ENCODE measurements at places on chromosomes 16 and 17.

GRCh38 chr16:30778549-30779244 lies 8.3 kb downstream of the ZNF629 start:
- no peak for DNase-seq

- DNase-seq = no peak
These were observed 21.0 kb upstream of the G6PC1 start for GRCh38 chr17:42879596-42879985.

DNA sequence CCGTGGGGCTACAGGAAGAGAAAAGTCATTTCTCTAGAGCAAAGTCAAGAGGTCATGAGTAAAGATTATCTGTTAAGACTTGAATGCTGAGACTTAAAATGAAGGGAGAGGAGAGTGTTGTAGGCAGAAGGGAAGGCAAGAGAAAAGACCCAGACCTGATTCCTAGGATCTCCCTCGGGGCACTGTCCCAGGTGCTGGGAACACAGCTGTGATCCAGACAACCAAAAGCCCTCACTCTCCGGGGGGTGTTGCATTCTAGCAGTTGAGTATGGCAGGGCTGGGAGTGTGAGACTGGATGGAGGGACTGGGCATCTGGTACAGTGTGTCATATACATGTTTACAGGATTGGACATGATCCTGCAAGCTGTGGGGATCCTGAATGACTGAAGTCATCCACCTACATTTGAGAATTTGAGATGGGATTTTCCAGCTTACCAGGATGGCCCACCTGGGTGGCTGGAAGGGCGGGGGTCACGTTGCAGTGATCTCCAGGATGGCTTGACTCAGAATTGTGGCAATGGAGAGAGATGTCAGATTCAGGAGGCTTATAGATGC lies 29.1 kb downstream of the ARSG start:
- DNase-seq = no peak

GRCh38 chr17:412211-413015 lies 59.8 kb upstream of the RPH3AL start:
- DNase-seq = peak; percentile 40

- DNase-seq = no peak
These were observed 264.0 kb downstream of the XYLT1 start for GRCh38 chr16:17206712-17207111.

- no peak for DNase-seq
These were observed 82.8 kb downstream of the FBXL20 start for GRCh38 chr17:39318636-39319035.

DNA sequence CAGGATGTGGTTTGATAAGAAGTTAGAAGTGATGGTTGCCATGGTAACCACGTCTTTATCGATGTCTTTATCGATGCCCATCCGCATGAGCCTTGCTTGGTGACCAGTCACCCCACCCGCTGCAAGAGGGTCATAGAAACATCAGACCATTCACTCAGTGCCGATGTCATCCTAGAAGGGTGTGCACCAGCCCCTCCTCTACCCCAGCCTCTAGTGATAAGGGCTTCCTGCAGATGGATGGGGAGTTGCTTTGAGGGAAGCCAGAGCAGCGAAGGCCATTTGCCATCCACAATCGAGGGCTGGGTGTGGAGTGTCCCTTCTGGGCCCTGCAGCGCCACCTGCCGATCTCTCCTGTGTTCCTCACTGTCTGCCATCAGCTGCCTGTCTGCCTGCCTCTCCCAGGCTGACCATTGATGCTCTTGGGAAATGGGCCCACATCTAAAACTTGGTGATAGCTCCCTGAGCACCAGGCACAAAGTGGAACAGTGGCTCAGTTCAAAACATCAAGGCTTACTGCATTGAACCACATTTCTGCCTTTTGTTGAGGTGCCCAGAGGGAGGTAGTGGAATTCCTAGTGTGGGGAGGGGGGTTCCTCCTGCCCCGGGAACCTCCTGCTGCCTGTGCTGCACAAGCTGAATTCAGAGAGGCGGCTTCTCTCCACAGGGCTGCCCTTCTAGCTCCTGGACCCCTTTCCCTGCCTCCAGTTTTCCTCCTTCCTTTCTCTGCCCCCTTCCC lies 8.9 kb downstream of the CALB2 start:
- no peak for DNase-seq

DNA sequence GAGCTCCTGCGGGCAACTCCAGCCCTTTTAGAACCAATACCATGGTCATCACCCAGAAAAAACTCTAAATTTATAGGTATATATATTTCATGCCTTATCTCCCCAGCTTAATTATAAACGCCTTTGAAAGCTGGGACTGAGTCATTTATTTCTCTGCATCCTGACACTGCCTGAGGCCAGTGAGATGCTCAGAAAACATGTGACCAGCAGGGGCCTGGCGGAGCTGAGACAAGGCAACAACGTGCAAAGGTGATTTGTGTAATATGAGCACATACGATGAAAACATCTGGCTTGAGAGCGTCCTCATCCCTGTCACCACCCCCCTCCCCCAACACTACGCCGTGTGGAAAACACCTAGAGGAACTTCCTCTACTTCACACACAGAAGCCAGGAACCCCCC lies 22.7 kb downstream of the NXN start:
- no peak for DNase-seq

DNA sequence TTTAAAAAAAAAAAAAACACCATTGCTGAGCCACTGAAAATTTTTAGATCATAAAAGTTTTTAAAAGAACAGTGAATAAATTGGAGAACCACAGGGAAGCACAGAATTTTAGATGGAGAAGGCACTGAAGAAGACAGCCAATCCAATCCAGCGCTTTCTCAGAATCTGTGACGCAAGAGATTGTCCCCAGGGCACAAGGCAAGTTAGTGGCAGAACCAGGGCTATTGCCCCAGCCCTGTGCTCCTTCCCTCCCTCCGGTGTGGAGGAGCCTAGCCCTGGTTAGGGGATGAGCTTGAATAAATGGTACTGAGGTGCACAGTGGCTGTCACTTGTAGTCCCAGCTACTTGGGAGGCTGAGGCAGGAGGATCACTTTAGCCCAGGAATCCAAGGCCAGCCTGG lies 108.3 kb downstream of the ZNF423 start:
- no peak for DNase-seq

- DNase-seq = no peak
These were observed 1483.0 kb downstream of the CDH8 start for GRCh38 chr16:60553090-60553757.

DNA sequence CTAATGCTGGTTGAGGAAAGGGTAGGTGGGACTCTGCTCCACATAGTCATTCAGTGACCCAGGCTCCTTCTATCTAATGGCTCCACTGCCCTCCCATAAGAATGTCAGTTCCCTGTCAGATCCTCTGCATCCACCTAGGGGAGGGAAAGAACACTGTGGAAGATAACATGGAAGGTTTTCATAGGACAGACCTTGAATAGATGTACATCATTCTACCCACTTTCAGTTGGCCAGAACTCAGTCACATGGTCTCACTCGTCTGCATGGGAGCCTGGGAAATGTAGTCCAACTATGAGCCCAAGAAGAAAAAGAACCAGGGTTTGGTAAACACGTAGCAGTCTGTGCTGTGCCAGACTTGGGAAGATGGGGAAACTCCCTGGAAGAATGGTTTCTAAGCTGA lies 27.1 kb upstream of the SCNN1B start:
- DNase-seq = no peak

GRCh38 chr17:80511222-80512180 lies 33.1 kb upstream of the RPTOR start:
- no peak for DNase-seq
